ENCODE measurements at places on chromosomes 11 and 22. TPM values are rescaled to one million over a fixed set of nuclear protein-coding genes. Genes with fewer than 3 reads are reported as not detected.

Gene C11orf97
- total RNA-seq = 4.1 TPM

Gene MIAT
- total RNA-seq = 8.2 TPM

Gene TMEM86A
- 11.1 TPM for total RNA-seq

Gene SCARF2
- total RNA-seq = 16.6 TPM

Gene RAB38
- 10.6 TPM for total RNA-seq

Gene MMP10
- not detected for total RNA-seq

Gene CHST1
- total RNA-seq = 5.6 TPM

Gene BDNF
- total RNA-seq = 3.5 TPM

Gene TCN2
- 86.7 TPM for total RNA-seq

Gene GGTLC3
- total RNA-seq = 7.2 TPM

DNA sequence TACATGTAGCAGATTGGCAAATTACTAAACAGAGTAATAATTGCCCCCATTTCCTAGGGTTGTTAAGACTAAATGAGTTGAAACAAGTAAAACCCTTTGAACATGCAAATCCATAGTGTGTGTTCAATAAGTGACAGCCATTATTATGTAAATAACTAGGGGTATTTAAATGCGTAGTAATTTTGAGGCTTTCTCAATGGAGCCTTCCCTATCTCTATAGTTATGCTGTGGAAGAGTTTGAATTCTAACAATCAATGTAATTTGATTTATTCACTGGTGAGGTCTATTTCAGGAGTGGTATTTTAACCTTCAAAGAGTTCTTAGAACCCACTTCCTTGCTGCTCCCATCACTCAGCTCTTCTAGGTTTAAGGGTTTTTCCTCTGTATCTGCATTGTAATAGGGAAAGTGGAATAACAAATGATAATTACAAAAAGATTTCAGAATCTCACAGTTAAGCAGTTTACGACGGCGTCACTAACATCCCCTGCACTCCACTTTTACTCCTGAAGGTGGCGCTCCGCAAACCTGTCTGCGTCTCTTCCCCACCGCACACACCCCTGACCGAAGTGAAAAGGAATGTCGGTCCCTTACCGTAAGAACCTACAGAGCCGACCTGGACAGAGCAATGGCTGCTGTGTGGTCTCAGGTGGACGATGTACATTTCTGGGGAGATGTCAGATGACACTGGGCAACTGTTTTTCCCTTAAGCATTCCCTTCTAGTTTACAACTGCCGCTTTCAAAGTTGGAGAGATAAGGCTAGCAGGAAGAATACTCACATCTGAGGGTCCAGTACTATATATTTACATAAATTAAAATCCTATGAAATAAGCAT, 80.8 kb downstream of the ZC3H12C start:
- H3K27ac ChIP-seq = peak overlapping the region; percentile 57
- H3K36me3 ChIP-seq = no peaks in the 10 kb centered on the region
- no peak overlapping the region for H3K4me3 ChIP-seq
- H3K27me3 ChIP-seq = no peaks in the 10 kb centered on the region
- DNase-seq = no peak

DNA sequence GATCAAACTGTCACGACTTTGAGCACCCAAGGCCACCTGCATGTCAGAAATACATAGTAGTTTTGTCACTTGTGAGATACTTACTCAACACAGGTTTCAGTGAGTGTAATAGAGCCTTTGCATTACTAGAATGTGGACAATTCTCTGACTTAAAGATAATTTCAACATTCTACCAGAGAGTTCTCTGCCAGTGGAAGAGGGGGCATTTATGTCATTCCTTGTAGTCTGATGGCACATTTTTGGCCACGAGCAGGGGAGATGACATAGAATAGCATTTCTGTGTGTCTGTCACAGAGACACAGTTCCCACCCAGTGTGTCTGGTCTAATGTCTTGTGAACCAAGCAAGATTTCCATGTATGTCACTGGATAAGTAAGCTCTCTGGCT, 112.5 kb downstream of the DBX1 start:
- no peak overlapping the region for H3K4me3 ChIP-seq
- no peaks in the 10 kb centered on the region for H3K4me1 ChIP-seq
- no peaks in the 10 kb centered on the region for H3K27me3 ChIP-seq
- H3K36me3 ChIP-seq = peaks cover 39% of the 10 kb centered on the region
- no peak for DNase-seq

- H3K27me3 ChIP-seq = no peaks in the 10 kb centered on the region
- H3K27ac ChIP-seq = no peak overlapping the region
- H3K36me3 ChIP-seq = no peaks in the 10 kb centered on the region
These were observed 7.3 kb upstream of the RNASEH2C start for GRCh38 chr11:65727865-65728264.

- no peak overlapping the region for H3K27ac ChIP-seq
- no peaks in the 10 kb centered on the region for H3K27me3 ChIP-seq
- peaks cover 13% of the 10 kb centered on the region for H3K36me3 ChIP-seq
- H3K4me3 ChIP-seq = no peak overlapping the region
These were observed 54.4 kb downstream of the TMEM135 start for GRCh38 chr11:87092159-87092558.

DNA sequence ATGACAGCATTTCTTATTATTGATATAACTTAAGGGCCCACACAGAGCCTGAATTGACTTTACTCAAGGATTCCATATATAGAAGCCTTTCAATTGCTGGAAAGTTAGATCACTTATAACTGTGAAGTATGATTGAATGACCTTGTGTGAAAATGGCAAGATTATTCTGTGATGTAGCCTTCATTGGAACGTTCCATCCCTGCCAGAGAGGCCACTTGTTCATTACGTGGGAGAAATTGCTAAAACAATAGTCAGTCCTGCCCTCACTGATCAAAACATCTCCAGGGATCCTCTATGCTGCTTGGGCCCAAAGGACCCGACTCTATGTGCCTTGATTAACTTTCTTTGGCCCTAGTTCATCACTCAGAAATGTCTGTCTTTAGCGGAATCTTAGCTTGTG, 159.5 kb upstream of the BLID start:
- H3K4me1 ChIP-seq = no peaks in the 10 kb centered on the region
- no peak overlapping the region for H3K4me3 ChIP-seq
- H3K36me3 ChIP-seq = no peaks in the 10 kb centered on the region
- no peak for DNase-seq

GRCh38 chr11:66855574-66856495, 1.0 kb upstream of the LRFN4 start:
- peak overlapping the region; percentile 91 for H3K27ac ChIP-seq
- no peaks in the 10 kb centered on the region for H3K27me3 ChIP-seq
- DNase-seq = peak; percentile 99
- H3K4me3 ChIP-seq = peak overlapping the region; percentile 94
- no peaks in the 10 kb centered on the region for H3K36me3 ChIP-seq

DNA sequence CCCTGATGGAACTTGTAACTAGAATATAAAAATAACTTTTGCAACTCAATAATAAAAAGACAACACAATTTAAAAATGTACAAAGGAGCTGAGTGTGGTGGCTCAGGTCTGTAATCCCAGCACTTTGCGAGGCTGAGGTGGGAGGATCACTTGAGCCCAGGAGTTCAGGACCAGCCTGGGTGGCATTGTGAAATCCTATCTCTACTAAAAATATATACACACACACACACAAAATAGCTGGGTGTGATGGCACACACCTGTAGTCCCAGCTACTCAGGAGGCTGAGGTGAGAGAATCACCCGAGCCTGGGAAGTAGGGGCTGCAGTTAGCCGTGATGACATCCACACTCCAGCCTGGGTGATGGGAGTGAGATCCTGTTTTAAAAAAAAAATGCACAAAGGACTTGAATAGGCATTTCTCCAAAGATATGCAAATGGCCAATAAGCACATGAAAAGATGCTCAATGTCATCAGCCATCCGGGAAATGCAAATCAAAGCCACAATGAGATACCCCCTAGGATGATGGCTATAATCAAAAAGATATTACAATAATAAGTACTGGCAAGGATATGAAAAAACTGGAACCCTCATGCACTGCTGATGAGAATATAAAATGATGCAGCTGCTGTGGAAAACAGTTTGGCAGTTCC, 59.8 kb upstream of the SEPTIN5 start:
- H3K4me3 ChIP-seq = no peak overlapping the region
- H3K36me3 ChIP-seq = no peaks in the 10 kb centered on the region
- no peaks in the 10 kb centered on the region for H3K4me1 ChIP-seq
- no peaks in the 10 kb centered on the region for H3K27me3 ChIP-seq
- no peak overlapping the region for H3K27ac ChIP-seq

GRCh38 chr11:35138606-35138942, 397 bp upstream of the CD44 start:
- peaks cover 40% of the 10 kb centered on the region for H3K4me1 ChIP-seq
- H3K27me3 ChIP-seq = no peaks in the 10 kb centered on the region
- H3K36me3 ChIP-seq = no peaks in the 10 kb centered on the region
- H3K27ac ChIP-seq = peak overlapping the region; percentile 93
- DNase-seq = no peak
